ENCODE measurements at places on chromosomes 2 and 18. TPM values are rescaled to one million over a fixed set of nuclear protein-coding genes. Genes with fewer than 3 reads are reported as not detected.

DNA sequence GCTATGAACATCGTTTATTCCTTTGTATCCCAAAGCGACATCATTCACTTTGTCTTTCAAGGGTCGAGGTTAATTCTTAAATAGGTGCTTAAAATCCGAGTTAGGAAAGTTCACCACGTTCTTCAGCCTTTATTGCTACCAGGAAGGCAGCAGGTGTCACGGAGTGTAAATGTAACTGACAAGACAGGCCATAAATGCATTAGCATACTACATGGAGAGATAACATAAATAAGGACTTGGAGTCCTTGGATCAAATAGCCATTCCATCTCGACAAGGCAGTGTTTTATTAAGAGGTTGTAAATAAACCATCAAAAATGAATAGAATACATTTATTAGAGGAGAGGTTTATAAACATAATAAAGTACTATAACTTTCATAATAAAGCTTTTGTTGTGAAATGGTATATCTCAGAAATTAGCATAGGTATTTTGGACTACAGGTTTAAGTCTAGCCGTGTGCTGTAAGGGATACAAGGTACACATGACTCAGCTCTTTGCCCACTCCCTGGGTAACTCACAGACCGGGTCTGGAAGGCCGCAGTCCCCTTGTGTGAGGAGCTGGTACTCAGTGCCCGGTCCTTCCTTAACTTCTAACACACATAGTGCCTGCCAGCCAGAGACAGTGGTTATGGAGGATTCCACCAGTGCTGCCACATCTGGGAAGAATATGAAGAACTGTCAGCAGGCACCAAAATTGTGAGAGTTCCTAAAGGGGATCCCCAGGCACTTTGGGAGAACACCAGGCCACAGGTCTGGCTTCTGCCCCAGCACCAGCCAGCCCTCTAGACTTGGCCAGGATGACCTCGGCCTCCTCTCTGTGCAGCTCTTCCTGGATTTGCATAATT lies 29.4 kb downstream of the CAPN13 start:
- DNase-seq: no peak
- no peaks in the 10 kb centered on the region for H3K4me1 ChIP-seq
- no peak overlapping the region for H3K4me3 ChIP-seq

SLC40A1 gene
- 1.8 TPM for total RNA-seq

DNA sequence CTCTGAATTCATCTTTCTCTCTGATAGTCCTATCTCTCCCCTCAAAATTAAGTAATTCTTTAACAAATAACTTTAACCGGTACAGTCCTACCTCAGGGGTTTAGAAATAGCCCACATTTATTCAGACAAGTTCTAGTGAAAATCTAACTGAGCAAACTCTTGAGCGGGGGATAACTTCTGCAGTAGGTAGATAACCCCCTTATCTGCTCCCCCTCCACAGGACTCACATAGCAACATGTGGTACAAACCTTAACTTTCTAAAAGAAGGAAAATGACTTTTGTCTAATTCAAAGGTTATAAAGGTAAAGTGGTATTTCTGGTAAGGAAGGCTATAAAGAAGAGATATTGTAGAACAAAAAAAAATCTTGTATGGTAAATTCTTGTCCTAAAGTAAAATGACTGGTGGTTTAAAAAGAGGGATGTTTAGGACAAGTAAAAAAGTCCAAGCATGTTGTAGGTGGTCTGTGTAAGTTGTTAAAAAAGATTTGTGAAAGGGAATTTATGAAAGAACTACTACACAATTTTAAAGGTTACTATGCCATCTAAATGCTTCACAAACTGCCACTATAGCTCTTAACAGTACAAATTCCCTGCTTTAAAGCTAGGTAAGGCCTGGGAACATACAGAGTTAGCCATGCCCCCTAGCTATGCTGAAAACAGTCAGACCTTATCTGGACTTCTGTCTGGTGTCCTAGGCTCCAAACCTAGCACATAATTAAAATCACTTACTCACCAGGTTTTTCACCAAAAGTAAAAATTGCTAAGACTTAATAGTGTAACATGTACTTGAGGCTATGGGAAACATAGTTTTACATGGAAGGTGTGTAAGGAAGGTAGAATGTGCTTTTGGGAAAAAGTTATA lies 8.1 kb upstream of the RPIA start:
- H3K36me3 ChIP-seq: no peaks in the 10 kb centered on the region
- H3K4me1 ChIP-seq: no peaks in the 10 kb centered on the region
- no peaks in the 10 kb centered on the region for H3K27me3 ChIP-seq
- no peak overlapping the region for H3K27ac ChIP-seq
- no peak for DNase-seq

- H3K36me3 ChIP-seq: no peaks in the 10 kb centered on the region
- no peak overlapping the region for H3K4me3 ChIP-seq
- DNase-seq: no peak
- H3K4me1 ChIP-seq: no peaks in the 10 kb centered on the region
Observed at GRCh38 chr2:34291076-34291475, 692.0 kb upstream of the FAM98A start.

DNA sequence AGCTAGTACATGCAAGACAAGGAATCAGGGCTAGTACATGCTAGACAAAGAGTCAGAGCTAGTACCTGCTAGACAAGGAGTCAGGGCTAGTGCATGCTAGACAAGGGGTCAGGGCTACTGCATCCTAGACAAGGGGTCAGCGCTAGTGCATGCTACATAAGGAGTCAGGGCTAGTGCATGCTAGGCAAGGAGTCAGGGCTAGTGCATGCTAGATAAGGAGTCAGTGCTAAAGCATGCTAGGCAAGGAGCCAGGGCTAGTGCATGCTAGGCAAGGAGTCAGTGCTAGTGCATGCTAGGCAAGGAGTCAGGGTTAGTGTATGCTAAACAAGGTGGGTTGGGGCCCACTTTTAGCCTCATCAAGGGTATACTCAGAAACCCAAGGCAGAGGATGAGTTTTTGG lies 90.1 kb upstream of the FAM136A start:
- no peaks in the 10 kb centered on the region for H3K36me3 ChIP-seq
- no peaks in the 10 kb centered on the region for H3K4me1 ChIP-seq
- no peak overlapping the region for H3K4me3 ChIP-seq
- DNase-seq: no peak
- H3K27ac ChIP-seq: no peak overlapping the region
- H3K27me3 ChIP-seq: no peaks in the 10 kb centered on the region

DNA sequence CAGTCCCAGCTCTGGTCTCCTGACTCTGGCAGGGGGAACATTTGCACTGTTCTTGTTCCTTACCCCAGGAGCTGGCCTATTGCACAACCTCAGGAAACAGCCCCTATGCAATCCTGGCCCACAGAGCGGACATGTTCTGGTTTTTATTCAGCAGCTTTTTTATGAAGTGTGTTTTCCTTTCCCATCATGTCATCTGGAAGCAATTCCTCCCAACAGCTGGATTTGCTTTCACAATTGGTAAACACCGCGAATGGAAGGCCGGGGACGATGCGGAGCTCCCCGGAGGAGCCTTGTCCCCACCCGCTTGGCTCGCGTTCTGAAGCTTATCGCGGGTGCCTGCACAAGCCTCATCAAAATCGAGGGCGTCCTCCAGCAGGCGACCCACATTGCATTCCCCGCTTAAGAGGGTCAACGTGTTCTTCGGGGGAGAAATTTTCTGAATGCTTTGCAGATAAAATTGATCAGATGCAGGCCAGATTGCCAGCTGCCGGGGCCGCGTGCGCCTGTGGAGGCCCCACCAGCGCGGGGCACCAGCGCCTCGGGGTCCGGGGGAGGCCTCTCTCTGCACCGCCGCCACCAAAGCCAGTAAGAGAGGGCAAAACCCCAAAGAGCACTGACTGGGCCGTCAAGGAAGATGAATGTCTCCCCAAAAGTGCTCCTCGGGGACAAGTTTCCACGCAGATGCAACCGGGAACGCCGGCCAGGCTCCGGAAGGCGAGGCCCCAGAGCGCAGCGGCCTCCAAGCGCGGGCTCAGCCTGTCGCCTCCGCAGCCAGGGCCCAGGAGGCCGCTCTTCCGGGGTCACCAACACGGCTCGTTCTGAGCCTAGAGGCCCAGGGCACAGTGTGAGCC lies 60.3 kb upstream of the SP3 start:
- no peaks in the 10 kb centered on the region for H3K27me3 ChIP-seq
- no peaks in the 10 kb centered on the region for H3K36me3 ChIP-seq
- peaks cover 6% of the 10 kb centered on the region for H3K4me1 ChIP-seq
- no peak overlapping the region for H3K27ac ChIP-seq
- DNase-seq: no peak

MC5R gene
- total RNA-seq: not detected

STARD6 gene
- not detected for total RNA-seq

GRCh38 chr2:69141061-69141460 lies 128.1 kb downstream of the ANTXR1 start:
- H3K27me3 ChIP-seq: no peaks in the 10 kb centered on the region
- no peaks in the 10 kb centered on the region for H3K36me3 ChIP-seq
- H3K4me3 ChIP-seq: no peak overlapping the region
- no peak for DNase-seq
- no peaks in the 10 kb centered on the region for H3K4me1 ChIP-seq

DNA sequence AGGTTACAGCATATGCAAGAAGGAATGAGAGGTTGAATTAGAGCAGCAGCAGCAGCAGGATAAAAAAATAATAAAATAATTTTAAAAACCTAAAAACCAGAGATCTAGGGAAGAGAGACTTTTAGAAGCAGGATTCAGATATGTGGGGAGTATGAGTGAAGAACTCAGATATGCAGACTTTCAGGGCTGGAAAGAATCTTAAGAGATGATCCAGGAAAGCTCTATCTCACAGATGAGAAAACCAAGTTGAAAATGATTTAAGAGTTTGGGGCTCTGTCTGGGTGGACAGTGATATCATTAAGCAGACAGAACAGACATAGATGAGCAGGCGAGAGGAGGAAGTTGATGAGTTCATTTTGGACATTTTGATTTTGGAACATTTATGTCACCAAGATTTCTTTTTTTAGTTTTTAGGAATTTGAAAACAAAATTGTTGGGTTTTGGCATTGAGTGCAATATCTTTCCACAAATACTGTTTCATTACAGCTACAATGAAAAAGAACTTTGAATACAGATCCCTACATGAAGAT lies 31.8 kb downstream of the BCL2 start:
- no peak for DNase-seq
- H3K4me3 ChIP-seq: no peak overlapping the region
- peaks cover 2% of the 10 kb centered on the region for H3K36me3 ChIP-seq
- H3K27ac ChIP-seq: peak overlapping the region; percentile 14

DNA sequence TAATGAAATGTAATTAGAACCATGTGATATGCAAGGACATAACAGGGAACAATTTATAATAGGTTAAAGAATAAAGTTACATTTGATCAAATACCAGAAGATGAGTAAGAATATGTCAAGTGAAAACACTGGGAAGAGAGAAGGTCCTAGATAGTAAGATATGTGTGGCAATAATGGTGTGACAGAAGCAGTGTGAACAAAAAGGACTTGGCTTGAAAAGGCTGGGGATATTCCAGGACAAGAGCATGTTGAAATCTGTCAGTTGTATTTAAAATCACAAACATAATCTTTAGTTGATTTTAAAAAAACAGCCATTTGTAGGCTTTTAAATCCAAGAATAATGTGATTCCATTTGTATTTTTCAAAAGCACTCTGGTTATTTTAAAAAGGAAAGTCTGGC lies 1399.9 kb upstream of the SLC39A10 start:
- no peaks in the 10 kb centered on the region for H3K36me3 ChIP-seq
- no peaks in the 10 kb centered on the region for H3K4me1 ChIP-seq
- H3K27ac ChIP-seq: no peak overlapping the region
- no peaks in the 10 kb centered on the region for H3K27me3 ChIP-seq
- no peak for DNase-seq
- H3K4me3 ChIP-seq: no peak overlapping the region

DNA sequence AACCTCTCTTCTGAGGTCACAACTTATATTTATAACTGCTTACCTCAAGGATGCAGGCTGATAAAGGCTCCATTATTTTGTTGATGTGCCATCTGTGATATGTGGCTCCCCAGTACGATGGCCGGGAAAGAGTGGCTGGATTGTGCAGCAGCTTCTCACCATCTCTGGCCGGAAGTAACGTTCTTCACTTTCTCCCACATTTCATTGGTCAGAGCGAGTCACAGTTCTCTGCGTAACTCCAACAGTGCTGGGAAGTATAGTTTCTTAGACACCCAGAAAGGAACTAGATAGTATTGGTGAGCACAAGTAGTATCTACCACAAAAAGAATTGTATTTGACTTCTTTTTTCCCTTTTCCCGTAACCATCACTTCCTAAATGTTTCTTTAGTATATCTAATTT lies 28.7 kb downstream of the ZSWIM2 start:
- no peaks in the 10 kb centered on the region for H3K4me1 ChIP-seq
- no peaks in the 10 kb centered on the region for H3K36me3 ChIP-seq
- H3K27me3 ChIP-seq: no peaks in the 10 kb centered on the region
- no peak overlapping the region for H3K27ac ChIP-seq

DNA sequence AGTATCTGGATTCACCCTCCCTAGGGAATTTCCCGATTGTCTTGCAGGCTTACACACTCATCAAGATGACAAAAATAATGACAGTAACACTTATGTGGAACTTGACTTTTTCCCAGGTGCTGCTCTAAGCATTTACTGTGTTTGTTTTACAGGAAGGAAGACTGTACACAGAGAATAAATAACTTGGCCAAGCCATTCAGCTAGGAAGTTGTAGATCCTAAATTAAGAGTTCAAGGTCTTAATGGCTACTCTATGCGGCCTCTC lies 549 bp upstream of the DPP4 start:
- no peak for DNase-seq
- no peaks in the 10 kb centered on the region for H3K36me3 ChIP-seq
- peaks cover 14% of the 10 kb centered on the region for H3K4me1 ChIP-seq
- no peak overlapping the region for H3K4me3 ChIP-seq

SATB2 gene
- 0.73 TPM for total RNA-seq

DNA sequence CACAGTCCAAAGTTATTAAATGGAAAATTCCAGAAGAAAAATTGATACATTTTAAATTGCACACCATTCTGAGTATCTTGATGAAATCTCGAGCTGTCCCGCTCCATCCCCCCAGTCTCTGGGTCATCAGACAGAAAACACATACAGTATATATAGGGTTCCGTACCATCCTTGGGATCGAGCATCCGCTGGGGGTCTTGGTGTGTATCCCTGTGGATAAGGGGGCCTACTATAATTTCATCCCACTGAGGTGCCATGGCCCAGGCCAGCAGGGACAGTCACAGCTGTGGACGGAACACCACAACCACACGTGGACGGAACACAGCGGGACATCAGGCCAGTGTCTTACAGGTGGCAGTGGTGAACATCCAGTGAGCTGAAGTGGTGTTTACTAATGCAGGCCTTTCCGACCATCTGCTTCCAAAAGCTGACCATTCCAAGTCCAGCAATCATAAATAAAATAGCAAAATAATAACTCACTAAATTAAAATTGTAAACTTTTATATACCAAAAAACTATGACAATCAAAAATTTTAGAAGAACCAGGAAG lies 14.0 kb downstream of the TWIST2 start:
- H3K27ac ChIP-seq: no peak overlapping the region
- no peaks in the 10 kb centered on the region for H3K4me1 ChIP-seq
- no peak for DNase-seq
- no peaks in the 10 kb centered on the region for H3K36me3 ChIP-seq
